NCI-H510A treated with DMSO at 0.1 percent for 48 hours (cell line): ENCODE measurements at places on chromosomes 2 and 18.
A peak's percentile ranks its signal among the peaks of the same experiment; 100 is the strongest.

DNA sequence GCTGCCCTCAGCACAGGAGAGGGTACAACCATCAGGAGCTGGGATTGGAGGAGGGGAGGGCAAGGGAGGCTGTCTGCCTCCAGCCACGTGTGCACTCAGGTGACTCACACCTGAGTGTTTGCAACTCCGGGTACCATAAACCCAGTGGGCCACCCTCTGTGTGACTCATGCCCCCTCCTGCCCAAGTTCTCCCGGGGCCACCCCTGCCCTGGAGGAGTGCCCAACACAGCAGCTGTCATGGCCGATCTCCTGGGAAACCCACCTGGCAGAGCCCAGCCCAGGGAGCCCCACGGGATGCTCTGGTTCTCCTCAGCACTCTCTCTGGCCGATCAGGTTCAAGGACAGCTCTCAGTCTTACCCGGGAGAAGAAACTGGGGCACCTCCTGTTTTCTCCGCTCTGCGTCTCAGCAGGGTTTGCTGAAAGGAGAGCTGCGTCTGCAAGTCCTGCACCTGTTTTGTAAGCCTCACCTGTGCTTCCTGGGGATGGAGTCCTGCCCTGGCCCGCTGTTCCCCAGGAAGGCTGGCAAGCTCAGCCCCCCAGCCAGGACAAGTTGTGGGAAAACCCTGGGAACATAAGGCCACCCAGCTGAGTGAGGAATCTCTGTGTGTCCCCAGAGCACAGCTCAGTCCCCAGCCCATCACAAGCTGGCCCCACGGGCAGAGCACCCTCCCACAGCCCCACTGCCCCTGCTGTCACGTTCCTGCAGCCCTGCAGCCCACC lies 44.0 kb upstream of the UBE2F start:
- no peak for DNase-seq

GRCh38 chr2:181738563-181738962 lies 58.2 kb upstream of the NEUROD1 start:
- DNase-seq = no peak

DNA sequence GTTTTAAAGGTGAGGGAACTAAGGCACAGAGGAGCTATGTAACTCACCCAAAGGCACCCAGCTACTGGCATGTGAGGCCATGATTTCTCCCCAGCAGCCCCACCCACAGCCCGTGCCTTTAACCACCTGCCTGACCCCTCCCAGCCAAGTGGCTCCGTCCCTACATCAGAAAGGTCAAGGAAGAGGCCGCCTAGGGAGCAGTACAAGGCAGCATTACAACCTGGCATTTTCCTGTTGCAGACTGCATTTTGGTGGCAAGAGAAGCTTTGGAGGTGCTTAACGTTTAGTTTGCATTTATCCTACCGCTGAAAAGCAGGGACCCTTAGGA lies 17.5 kb downstream of the STEAP3 start:
- no peak for DNase-seq

DNA sequence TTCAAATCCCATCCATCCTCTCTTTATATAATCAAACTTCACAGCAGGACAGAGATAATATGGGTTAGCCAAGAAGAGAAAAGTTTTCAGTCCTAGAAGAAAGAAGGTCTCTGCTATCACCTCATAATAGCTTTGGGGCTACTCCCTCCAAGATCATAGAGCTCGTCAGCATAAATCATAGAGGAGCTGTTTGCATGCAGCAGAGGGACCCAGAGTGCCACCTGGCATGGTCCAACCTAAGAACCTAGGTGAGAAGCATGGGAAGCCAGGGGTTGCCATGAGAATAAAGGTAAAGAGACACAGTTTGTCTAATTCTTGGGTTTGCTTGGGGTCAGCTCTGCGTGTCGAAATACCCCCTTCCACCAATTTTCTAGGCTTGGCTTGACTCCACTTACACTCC lies 87.1 kb upstream of the CYP1B1 start:
- DNase-seq = no peak

DNA sequence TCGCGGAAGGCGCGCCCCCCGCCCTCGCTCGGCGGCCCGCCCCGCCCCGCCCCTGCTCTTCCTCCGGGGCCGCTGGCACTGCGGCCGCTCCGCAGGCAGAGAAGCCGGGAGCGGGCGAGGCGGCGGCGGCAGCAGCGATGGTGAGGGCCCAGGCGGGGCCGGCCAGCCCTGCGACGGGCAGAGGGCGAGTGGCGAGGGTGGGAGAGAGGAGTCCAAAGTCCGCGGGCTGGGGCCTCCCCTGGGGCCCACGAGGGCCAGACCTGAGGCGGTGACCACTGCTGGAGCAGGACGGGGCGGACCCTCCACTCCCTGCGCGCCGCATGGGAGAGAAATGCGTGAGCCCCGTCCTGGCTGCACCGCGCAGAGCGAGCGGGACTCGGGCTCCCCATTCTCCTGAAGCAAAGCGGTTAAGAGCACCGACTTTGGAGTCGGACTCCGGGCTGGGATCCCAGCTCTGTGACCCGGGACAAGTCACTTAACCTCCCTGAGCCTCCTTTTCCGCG lies at the start of gene VAMP5:
VAMP5 (plus strand) TSS at position 78 of the 503 bp plus-strand sequence; CDS start at position 138, 60 bp downstream.
- no peak for DNase-seq

DNA sequence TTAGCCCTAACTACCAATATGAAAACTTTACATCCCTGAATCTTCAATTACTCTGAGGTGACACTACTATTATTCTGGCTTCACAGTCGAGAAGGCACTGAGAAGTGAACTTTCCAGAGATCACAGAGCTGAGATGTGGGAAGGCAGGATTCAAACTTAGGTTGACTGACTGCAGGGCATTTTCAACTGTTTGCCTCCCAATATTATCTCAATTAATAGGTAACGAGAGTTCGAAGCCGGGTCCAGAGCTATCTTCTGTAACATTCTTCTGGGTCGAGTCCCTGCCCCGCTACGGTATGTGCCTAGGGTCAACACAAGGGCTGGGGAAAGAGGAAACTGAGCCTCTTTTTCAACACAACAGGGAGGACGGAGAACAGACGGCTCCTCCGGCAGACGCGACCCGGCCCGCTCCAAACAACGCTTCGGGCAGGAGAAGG lies 740 bp downstream of the CHMP3 start:
- DNase-seq = peak; percentile 24

GRCh38 chr2:67164771-67165522 lies 232.2 kb upstream of the ETAA1 start:
- DNase-seq = no peak

DNA sequence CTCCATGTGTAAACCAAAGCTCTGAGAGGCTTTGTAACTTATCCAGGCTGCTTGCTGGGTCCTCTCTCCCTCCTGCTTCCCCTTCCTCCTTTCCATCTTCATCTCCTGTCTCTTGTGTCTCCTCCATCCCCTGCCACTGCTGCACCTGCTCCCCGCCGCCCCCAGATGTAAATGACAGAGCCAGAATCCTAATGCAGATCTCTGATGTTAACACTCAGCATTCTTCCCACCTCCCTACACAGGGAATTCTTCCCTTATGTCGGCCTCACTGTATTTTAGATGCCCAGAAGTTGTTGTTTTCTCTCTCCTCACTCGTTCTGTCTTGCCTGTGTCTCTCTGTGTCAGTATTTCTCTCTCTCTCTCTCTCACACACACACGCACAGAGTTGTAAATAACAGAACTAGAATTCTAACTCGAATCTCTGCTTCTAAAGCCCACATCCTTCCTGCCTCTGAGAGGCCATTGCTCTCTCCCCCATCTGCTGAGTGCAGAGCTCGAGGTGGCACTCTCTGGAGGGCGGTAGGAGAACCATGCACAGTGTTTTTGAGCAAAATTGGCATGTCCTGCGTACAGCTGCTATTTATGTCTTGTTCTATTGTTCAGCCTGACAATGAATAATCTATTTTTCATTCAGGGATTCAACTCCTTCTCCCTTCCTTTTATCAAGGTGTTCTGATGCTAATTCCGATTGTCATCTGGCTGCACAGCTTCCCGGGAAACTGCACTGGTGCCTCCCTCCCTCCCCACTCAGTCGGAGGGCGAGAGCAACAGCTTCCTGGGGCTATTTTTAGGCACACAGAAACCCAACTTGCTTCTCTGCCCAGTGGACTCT lies 219.9 kb downstream of the SH3RF3 start:
- peak; percentile 28 for DNase-seq

GRCh38 chr2:119826370-119826961 lies 66.7 kb downstream of the PTPN4 start:
- DNase-seq = peak; percentile 11

GRCh38 chr18:33010149-33010548 lies 237.3 kb upstream of the KLHL14 start:
- DNase-seq = no peak

- DNase-seq = no peak
These were observed 5.0 kb upstream of the TMEM178A start for GRCh38 chr2:39660612-39661236.

DNA sequence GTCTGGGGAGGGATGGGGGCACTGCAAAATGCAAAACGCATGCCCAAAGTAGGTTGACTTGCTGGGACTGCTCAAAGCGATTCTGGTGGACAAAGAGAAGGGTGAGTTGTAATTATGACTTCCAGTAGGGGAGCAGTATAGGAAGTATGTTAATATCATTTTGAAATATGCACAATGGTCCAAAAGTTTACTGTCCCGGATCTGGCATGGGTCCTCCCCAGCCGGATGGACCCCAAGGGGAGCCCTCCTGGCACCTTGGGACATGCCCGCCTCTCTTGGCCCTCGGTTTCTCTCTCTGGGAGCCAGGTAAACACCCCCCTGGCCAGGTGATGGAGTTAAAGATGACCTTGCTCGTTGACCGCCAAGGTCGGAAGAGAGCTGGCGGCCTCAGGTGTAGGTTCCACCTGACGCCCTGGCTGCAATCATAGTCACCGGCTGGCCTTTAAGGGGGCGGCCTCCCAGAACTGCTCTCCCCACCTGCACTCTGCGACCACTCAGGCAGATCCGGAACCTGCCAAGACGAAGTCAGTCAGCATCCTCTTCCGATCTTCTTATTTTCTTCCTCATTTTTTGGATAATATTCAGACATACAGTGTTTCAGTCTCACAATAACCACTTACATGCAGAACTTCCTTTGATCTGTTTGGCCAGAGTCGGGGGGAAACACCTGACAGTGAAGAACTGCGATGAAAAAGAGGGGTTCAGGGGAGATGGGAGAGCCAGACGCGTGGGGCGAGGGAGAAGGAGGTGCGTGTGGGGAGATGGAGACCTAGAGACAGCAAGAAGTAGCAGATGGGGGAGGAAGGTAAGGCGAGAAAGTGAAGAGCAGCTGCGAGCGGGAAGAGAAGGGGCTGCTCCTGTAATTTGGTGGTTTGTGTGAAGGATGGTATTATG lies 148.3 kb downstream of the MEIS1 start:
- no peak for DNase-seq

DNA sequence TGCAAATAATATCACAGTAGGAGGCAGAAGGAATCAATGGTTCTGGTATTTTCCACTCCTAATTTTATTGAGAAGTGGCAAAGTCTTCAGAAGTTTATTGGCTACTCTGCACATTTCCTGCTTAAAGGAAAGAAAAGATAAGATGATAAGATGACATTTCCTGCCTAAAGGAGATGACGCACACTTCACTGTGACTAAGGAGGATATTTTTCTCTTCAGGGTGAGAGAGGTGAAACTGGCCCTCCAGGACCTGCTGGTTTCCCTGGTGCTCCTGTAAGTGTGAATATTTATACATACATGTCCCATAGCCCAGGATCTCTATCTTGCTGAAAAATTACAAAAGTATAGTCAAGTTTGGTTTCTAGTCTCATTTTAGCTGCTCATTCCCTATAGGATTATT lies 27.9 kb downstream of the COL3A1 start:
- no peak for DNase-seq

- DNase-seq = no peak
These were observed 23.8 kb upstream of the IL1R2 start for GRCh38 chr2:101967826-101968513.

DNA sequence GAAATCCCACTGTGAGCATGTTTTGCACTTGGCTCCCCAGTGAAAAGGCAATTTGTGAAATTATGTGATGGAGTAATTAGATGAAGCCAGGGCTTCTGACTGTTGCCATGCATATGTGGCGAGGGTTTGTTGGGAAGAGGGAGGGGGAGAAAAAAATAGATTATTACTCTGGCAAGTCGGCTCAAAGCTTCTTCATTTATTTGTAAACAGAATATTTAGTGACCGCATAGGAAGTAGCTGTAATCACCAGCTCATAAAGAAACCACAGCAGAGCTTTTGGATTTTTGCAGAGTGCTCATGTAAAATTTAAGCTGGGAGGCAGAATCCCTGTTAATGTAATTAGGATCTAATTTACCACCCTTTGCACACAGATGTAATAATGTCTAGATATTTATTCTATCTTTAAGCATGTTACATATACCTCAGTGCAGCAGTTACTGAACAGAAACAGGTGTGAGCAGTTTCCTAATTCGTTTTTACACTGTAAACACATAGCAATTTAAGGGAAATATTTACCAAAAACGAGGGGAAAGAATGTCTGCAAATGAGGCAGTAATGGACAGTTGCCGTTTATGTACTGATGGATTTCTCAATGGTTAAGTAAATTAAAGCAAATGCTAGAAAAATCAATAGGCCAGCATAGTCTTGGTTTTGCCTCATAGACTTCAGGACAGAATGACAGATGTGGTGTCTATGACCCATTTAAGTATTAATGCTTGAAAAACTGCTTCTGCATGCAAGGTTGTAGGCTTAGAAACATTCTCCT lies 87.9 kb downstream of the MEIS1 start:
- DNase-seq = no peak

- peak; percentile 89 for DNase-seq
These were observed 34.6 kb downstream of the ADCY3 start for GRCh38 chr2:24885221-24886125.
